Nucleus accumbens (tissue), 56 donors: ENCODE measurements at places on chromosomes 2 and 18.

GRCh38 chr2:10316336-10316735 lies 13.6 kb downstream of the HPCAL1 start:
- DNase-seq, result no peak

GRCh38 chr2:201403880-201404279 lies 46.7 kb upstream of the FLACC1 start:
- no peak for DNase-seq

DNA sequence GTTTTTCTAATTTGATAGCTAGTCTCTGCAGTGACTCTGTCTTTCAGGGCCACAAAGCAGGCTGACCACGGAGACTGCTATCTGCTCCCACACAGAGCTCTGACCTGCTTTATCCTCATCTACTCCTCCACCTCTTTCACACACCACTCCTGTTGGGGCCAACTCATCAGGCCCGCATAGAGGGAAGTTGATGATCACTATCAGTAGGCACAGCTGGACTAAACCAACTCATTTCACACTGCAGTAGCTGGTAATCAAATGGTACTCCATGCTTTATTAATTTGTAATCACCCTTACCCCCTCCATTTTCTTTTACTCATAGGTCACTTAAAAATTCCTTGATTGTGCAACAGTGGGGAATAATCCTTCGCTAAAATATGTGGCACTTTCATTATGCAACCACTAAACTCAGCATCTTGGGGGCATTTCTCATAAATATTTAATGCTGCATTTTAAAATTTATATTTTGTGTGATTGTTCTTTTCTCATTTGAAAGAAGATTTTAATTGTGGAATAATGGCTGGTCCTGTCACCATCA lies 249.8 kb upstream of the GCFC2 start:
- DNase-seq, result no peak

- no peak for DNase-seq
Measured at GRCh38 chr2:221802089-221802488, 230.0 kb upstream of the EPHA4 start.

DNA sequence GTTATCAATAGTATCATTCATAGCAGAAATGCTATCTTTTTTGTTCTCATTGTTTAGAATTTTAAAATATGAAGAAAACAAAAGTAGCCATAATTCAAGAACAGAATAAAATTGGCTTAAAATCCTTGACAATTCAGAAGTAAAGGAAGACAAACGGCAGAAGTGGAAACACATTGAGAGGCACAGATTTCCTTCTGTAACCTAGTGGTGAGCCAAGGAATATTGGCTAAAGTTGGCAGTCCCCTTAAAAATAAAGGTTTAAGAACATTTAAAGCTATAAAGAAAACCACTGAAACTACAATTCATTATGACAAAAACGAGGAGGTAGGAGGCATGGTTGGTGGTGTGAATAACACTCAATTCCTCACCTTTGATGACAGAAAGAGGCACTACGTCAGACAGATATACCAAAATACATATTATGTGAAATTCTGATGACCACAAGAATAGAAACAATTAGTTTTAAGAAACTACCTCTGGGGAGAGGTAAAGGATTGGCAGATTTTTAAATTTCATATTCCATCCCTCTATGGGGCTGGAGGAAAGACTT lies 42.3 kb downstream of the SFT2D3 start:
- no peak for DNase-seq

GRCh38 chr2:174874085-174874484 lies 109.8 kb upstream of the CHRNA1 start:
- no peak for DNase-seq

DNA sequence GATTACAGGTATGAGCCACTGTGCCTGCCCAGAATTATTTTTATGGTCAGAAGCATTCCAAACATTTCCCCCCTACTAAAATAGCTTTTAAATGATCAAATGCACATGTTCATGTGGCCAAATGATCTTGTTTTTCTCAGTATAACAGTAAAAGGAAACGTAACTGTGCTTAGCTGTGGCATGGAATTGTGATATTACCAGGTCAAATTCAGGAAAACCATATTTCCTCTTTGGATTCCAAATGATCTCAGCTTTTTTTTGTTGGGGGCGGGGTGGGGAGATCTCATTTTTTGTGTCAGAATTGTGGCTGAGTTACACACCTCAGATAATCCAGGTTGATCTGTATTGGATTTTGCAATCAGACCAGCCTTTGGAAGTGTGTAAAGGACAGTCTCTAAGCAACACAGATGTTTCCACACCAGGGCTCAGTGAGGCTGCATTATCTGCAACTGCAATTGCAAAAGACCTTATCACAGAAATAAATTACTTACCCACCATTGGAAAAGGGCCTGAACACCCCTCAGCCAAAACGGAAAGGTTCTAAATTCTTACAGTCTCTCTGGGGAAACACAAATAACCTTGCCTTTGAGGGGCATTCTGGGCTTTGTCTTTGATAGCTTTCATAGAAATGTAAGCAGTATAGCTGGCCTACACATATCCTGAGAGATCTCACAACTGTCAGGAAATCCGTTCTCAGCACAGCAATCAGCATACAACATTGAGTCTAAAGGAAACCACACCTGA lies 8.4 kb downstream of the CASP10 start:
- no peak for DNase-seq

GRCh38 chr2:25685741-25686140 lies 12.4 kb upstream of the DTNB start:
- no peak for DNase-seq

- DNase-seq, result no peak
Measured at GRCh38 chr18:49691177-49691608, 122.1 kb downstream of the ACAA2 start.

GRCh38 chr2:239193401-239193811 lies 207.4 kb downstream of the HDAC4 start:
- DNase-seq, result no peak

- DNase-seq, result no peak
Measured at GRCh38 chr2:12008425-12009061, 262.1 kb downstream of the LPIN1 start.

GRCh38 chr18:37161491-37161890 lies 332.6 kb downstream of the KIAA1328 start:
- no peak for DNase-seq

GRCh38 chr2:240685771-240686371 lies 3.2 kb upstream of the AQP12B start:
- no peak for DNase-seq

GRCh38 chr2:37676274-37676673 lies 4.8 kb upstream of the CDC42EP3 start:
- DNase-seq, result no peak

- DNase-seq, result no peak
Measured at GRCh38 chr18:5962362-5962761, 67.0 kb upstream of the TMEM200C start.

GRCh38 chr2:41962922-41963622 lies 84.7 kb upstream of the PKDCC start:
- no peak for DNase-seq

- no peak for DNase-seq
Measured at GRCh38 chr2:170243898-170244297, 66.0 kb downstream of the MYO3B start.

DNA sequence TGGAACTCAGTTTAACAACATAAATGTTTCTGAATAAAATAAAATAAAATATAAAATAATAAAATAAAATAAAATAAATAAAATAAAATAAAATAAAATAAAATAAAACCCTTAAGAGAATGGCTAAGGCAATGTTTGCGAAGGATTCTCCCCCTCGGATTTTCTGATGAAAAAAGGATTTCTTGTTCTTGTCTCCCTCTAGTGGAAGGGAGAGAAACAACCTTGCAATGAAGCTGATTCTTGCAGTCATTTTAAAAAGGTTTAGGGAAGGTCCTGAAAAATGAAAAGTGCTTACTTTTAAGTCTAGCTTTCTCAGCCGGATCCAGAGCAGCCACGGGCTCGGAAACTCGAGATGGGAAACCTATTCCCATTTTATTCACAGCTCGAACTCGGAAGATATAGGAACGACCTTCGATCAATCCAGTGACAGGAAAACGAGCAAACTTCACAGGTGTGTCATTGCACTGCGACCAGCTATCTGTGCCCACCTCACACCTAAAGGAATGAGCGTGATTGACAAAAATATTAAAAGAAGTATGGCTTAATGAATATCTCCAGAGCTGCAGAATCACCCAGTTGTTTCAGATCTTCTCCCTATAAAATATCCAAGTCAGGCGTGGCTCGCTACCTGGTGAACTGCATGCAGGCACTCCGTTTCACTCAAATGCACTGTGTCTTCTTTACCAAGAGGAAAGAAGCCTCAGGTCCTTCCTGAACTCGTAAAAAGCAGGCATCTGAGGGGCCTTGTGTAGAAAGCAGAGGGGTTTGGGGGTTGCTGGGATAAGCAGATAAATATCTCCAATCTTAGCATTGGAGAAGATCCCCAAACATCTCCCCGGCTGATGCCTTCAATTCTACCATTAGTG lies 68.1 kb downstream of the MYOM1 start:
- no peak for DNase-seq

DNA sequence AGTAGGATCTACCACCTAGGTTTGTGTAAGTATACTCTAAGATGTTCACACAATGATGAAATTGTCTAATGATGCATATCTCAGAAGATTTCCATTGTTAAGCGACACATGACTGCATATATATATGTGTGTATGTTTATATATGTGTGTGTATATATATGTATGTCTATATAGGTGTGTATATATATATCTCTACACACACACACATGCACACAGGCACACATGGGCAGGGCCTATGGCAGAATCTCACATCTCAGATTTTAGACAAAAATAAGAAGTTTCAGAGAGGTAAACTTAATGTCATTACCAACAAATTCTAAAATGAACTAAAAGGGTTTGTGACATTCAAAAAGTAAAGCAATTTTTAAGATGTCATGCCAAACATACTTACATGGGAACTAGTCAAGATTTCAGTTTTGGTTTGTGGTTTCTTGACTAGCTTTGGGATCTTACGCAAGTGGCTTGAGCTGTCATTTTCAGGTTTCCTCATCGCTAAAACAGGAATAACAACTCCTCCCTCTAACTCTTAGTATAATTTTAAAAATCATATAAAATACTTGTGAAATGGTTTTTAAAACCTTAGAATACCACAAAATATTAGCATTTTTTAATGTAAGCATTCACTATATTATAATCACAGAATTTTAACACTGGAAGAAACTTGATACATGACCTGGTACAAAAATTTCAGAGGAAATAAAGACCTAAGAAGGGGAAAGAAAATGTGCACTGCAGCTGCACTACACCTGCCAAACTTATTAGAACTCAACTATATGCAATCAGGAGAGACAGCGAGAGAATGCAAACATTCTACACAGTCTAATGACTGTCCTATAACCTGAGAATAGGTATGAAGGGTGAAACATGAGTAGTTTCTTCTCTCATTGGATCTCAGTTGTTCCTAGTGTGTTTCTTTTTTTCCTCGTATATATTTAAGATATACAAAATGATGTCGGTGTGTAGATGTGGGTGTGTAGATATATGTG lies 75.7 kb downstream of the TTC21B start:
- DNase-seq, result no peak

DNA sequence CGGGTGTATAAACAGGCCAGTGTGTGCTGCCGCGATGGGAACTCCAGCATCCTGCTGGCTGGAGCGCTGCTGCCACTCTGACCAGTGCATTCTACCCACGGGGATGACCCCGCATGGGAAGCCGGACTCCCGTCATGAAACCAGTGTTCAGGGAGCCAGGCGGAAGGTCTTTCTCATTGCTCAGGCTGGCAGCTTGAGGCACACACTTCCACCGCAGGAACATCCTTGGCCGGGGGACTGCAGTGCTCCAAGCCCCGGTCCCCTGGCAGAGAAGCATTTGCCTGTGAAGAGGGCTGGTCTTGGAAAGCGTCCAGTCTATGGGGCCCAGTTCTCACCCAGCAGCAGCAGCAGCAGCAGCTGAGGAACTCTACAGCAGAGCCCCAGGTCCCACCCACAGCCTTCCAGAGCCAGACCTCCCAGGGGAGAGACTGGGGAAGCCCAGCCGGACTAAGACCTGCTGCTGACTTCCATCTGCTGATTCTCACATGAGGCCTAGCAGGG lies 235.9 kb downstream of the KLHL29 start:
- DNase-seq, result no peak

- no peak for DNase-seq
Measured at GRCh38 chr2:108364676-108365297, 13.0 kb upstream of the SULT1C4 start.

DNA sequence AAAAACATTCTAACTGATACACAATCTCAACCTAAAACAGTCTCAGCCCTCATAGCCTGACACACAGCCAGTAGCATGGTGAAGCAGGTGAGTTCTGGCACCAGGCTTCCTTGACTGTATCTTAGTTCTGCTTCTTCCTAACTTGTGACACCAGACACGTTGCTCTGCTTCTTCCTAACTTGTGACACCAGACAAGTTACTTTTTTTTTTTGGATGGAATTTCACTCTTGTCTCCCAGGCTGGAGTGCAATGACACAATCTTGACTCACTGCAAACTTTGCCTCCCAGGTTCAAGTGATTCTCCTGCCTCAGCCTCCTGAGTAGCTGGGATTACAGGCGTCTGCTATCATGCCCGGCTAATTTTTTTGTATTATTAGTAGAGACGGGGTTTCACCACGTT lies 6.7 kb upstream of the ATG16L1 start:
- no peak for DNase-seq

- DNase-seq, result no peak
Measured at GRCh38 chr2:38619458-38620164, 16.9 kb upstream of the HNRNPLL start.

DNA sequence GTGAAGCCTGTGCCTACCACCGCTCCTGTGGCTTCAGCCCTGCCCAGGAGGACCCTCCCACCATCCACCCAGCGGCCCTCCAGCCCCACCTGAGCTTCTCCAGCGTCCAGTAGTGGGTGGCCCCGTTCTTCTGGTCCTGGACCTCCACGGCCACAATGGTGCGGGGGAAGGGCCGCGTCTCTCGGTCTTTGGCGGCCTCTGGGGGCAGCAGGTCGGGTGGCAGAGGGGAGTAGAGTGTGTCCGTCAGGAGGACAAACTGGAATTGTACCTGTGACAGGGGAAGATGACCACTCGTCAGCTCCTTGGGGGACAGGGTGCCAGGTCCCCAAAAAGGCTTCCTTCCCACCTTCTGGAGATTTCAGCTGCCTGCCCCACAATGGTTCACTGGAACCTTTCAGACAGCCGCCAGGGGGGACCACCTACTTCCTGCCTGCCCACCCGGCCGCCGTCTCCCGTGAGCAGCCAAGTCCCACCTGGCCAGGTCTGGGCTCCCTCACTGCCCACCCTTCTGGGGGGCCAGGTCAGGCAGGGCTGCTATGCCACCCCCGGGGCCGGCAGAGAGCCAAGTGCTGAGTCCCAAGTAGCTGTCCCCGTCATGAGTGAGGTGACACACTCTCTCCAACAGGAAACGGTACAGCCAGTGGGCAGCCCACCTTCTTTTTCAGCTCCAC lies 59.3 kb downstream of the KIF1A start:
- DNase-seq, result no peak

DNA sequence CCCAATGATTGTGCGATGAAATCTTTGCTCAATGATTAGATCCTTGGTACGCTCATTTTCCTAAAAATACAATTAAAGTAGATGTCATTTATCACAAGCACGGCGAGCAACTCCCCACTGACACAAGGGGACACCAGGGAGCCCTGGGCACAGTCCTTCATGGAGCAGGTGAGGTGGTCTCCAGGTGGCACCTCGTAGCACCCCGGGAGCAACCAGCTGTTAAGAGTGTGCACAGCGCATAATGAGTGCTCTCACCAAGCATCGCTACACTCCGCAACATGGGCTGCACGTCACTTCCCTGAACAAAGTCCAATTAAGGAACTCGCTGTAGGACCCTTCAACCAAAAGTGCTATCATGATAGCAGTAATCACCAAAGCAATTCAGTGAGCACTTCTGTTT lies 59.8 kb downstream of the ANO7 start:
- no peak for DNase-seq

GRCh38 chr2:75569546-75569945 lies 8.8 kb upstream of the EVA1A start:
- DNase-seq, result no peak

GRCh38 chr18:55314615-55315237 lies 273.3 kb downstream of the TCF4 start:
- no peak for DNase-seq
